Renal cortex interstitium (tissue), 15 donors: ENCODE measurements at places on chromosomes 7 and 10. TPM values are rescaled to one million over a fixed set of nuclear protein-coding genes. Genes with fewer than 3 reads are reported as not detected.

- DNase-seq: no peak
These were observed 79.0 kb upstream of the NFE2L3 start for GRCh38 chr7:26073041-26073440.

GRCh38 chr7:93902777-93903423, 3.5 kb upstream of the GNGT1 start:
- no peak for DNase-seq

DNA sequence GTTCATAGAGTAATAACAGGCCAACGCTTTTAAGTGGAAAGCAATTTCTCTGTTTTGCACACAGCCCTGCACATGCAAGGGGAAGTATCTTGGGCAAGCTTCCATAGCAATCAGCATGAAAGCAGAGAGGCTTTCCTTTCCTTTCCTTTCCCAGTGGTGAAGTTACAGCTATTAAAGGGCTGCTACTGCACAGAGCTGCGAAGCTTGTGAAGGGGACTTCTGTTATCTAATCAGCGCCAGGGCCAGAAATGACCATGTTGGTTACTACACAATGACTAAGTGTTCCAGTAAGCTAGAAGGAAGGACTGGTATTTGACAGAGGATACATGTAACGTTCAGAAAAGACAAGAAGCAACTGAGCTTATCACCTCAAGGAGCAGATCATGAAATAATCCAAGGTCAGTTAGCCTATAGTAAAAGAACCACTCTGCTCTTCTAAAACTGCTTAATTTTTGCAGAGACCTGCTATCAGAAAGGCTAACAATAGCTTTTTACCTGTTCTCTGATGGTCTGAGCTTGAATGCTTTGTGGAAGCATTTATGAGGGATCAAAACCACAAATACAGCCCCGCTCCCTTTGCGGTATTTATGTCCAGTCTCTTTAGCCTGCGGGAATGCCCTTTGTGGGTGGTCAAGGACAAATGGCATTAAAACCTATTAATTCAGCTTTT, 45.9 kb downstream of the SGMS1 start:
- no peak for DNase-seq

DNA sequence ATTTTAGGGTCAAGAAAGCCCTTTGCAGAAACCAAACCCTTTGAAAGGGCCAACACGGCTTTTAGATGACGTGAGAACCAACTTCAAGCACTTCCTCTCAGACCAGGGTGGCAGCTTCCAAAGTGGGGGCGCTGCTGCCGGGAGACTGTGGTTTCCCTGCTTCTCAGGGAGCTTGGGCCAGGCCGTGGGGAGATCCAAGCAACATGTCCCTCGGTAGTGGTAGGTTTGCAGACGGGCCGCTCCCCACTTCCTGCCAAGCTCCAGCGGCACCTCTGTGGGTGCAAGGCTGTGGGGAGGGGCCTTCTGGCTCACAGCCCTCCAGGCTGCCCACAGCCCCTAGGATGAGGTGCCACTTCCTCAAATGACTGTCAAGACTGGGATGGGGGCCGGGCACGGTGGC, 132.4 kb downstream of the FAM53B start:
- DNase-seq: no peak

DNA sequence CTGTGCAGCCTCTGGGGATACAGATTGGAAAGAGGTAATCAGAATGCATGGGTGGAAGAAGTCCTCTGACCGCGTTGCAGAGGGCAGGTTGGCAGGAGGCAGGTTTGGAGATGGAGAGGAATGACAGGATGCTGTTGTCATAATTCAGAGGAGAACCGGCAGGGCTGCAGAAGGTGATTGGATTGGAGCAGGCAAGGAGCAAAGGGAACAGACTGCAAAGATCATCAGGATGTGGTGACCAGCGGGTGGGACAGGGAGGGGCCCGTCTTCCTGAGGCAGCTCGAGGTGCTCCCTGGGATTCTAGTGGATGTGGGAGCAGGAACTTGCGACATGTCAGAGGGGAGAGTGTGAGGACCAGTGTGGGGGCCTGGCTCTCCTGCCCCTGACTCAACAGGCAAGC, 78.5 kb upstream of the PPIF start:
- no peak for DNase-seq

DNA sequence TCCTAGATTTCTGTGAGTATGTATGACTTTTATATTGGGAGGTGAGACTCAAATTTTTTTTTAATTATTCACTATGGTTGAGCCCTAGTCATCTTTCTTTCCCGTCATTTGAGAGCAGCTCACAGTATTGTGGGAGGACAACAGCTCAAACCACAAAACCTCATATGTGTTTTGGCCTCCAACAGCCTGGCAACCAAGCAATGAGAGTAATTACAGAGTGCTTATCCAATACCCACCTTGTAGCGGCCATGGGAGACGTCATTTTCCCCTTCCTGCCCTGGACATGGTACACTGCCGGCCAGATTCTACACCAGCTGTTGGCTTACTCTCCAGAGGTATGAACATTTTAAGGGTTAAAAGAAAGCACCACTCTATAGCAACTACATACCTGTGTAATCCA, 49.1 kb downstream of the DOCK4 start:
- DNase-seq: no peak

DNA sequence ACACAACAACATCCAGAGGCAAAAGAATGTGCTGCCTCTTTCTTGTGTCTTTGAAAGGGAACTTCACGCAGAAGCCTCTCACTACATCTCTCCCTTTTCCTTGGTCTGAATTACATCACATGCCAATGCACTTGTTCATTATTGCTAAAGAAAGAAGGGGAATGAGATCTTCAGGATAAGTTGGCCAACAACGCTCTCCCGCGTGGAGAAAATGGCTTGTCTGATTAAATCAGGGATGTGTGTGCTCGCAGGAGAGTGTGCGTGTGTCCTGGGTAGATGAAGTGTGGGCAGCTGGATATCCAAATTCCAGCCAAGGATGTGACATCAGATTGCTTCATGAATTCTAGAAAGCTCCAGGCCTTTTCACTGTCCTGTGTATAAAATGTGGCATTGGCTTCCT, 541.6 kb upstream of the FZD8 start:
- no peak for DNase-seq

DNA sequence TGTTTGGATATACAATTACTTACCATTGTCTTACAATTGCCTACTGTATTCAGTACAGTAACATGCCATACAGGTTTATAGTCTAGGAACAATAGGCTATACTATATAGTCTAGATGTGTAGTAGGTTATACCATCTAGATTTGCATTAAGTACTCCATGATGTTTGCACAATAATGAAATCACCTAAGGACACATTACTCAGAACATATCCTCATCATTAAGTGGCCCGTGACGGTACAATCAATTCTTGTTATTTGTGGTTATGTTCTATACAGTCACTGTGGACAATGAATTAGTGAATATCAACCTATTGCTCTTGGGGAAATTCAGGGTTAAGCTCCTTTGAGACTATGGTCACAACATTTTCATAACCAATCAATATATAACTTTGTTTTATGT, 75.6 kb downstream of the MICU1 start:
- DNase-seq: no peak

DNA sequence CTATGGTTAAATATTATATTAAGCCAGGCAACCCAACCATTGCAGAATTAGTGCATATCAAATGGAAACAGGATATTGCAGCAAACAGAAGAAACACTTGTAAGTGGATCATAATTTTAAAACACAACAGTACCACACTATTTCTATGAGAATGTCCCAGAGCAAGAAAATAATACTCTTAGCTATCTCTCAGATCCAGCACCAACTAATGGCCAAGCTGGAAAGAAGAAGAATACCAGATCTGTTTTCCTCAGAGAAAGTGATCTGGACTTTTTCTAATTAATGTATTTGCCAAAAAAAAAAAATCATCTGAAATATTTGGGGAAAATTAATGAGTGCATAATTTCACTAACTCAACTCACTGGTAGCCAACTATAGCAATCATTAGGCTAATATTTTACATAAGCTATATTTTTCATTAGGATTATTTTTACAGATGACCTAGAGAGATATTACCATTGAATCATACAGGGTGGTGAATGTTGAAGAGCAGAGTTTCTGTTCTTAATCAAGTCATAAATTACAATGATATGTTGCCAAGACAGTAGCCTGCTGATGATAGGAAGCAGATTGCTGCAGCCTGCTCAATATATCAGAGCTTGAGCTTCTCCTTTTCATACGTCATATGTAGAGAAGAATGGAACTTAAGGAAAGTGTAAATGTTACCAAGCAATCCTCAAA, 995.4 kb upstream of the LRRN3 start:
- DNase-seq: no peak

- no peak for DNase-seq
These were observed 95.6 kb downstream of the KMT2C start for GRCh38 chr7:152340161-152340560.

- DNase-seq: no peak
These were observed 76.7 kb upstream of the SFMBT2 start for GRCh38 chr10:7487528-7487927.

PCDH15 gene
- 11.1 TPM for polyA plus RNA-seq

GRCh38 chr7:22728401-22729029, 1.5 kb downstream of the IL6 start:
- DNase-seq: no peak

GRCh38 chr7:20440472-20441105, 109.9 kb downstream of the ITGB8 start:
- DNase-seq: no peak

DNA sequence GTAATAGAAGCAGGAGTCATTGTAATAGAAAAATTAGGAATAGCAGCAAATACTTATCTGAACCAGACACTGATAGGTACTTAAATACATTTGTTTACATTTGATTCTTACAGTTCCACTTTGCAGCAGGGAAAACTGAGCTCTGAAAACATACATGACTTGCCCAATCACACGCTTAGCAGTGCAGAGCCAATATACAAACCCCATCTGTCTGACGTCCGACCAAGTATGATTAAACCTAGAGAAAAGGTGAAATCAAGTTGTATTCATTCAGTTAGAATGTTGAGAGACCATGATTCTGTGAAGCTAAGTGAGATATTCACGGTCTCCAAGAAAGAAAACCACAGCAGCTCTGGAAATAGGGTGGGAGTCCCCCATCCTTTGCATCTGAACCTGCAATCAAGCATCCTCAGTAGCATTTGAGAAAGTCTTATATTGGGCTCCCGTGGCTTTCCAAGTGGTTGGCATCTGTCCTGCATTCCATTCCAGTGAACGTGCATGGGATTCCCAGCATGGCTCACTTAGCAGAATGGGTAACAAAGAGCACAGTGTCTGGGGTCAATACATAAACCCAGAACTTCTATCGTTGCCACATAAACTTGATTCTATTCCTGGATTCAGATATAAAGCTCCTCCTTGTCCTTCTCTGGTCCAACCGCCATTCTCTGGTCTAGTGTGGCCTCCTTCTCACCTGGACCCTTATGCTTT, 148.7 kb upstream of the RSU1 start:
- DNase-seq: no peak
